H9 (cell line): ENCODE measurements at places on chromosomes 13 and 19.

- H3K4me3 ChIP-seq, result peak within 1 kb of the TSS; percentile 95
- peak within 1 kb of the TSS; percentile 100 for H3K27ac ChIP-seq
- H3K27me3 ChIP-seq, result no peaks in the 10 kb centered on the region
- H3K36me3 ChIP-seq, result no peaks in the 10 kb centered on the region
Observed at GRCh38 chr19:49766930-49767299, at the start of gene AP2A1. AP2A1 (plus strand) TSS chr19:49767001; CDS start chr19:49767134, 133 bp downstream.

DNA sequence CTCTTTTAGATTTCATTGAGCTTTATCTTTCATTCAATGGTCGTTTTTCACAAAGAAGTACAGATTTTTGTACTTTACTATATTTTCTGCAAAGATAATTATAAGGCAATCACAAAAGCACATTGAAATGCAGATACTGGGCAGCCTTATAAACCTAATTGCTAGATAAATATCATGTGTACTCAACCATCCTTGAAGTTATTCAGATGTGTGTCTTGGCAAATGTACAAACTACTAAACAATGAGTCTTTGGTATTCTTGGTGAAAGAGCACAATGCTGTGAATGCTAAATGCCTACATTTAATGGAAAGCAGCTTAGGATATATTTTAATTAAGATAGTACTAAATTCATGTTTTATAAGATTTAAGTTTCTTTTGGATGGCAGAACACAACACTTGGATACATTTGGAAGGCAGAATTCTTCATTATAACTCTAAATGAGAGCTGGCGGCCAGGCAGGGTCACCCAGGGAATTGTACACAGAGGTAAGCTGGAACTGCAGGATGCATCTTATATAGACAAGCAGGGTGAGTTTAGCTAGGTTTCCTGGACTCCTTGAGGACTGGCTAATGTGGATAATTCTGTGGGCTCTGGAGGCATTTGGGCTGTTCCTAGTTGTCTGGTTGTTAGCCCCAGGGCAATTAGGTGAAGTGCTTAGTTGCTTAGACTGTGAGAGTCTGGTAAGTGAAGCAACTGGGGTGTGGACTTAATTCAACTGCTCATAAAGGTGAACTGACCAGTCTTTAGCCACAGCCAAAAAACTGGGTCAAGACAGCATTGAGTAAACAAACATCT, 286.6 kb downstream of the PCDH20 start:
- no peak overlapping the region for H3K4me3 ChIP-seq
- no peaks in the 10 kb centered on the region; the same call in 2 of the 3 replicates for H3K36me3 ChIP-seq
- H3K27ac ChIP-seq, result no peak overlapping the region
- H3K4me1 ChIP-seq, result no peaks in the 10 kb centered on the region
- no peak for DNase-seq
- H3K27me3 ChIP-seq, result no peaks in the 10 kb centered on the region

DNA sequence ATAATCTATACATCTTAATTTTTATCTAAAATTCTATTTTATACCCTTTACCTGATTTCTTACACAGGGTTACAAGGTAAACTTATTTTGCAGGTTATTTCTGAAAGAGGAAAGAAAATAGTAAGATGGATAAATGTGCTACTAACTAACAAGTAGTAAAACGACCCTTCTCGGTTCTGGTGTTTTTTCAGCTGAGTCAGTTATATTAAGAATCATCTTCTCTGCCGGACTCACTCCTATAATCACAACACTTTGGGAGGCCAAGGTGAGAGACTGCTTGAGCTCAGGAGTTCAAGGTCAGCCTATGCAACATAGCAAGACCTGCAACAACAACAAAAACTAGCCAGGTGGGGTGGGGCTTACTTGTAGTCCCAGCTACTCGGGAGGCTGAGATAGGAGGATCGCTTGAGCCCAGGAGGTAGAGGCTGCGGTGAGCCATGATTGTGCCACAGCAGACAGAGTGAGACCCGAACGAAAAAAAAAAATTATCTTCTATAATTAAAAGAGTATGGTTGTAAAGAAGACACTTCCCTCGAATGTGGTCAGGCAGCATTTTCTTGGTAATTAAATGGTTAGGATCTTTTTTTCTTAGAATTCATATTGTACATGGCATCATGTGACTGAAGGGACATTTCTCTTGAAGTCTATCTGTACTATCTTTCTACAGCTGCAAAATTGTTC, 27.9 kb upstream of the RCBTB2 start:
- DNase-seq, result no peak
- H3K4me1 ChIP-seq, result no peaks in the 10 kb centered on the region
- no peak overlapping the region for H3K27ac ChIP-seq
- H3K36me3 ChIP-seq, result peaks cover 2% of the 10 kb centered on the region
- H3K4me3 ChIP-seq, result no peak overlapping the region

DNA sequence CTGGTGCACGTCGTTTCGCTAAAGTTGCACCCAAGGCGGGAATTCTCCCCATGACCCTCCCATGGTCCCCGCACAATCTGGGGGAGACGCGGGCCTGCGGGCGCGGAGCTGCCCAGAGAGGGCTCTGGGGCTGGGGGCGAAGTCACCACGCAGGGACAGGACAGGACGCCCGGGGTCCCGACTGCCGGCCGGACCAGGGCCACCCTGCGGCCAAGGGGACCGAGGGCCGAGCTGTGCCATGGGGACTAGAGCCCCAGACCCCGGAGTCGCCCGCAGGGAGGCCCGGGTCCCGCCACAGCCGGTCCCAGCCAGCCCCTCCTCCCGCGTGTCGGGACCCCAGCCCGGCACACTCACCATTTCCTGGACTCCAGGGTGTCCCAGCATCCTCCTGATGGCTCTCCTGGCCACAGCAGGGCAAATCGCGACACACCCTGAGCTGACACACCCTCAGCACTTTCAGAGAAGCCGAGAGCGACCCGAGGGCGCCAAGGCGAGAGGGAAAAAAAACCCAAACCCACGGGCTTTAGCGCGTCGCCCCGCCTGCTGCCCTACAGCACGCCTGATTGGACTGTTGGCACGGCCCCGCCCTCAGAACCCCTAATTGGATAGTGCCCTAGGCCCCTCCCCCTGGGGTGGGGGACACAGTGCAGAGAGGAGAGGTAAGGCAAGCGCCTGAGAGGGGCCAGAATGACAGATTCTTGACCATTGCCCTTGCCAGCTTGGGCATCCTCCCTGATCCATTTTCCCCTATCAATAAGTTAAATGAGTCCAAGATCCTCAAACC, 28.6 kb downstream of the ZNF44 start:
- peaks cover 19% of the 10 kb centered on the region for H3K36me3 ChIP-seq
- no peak for DNase-seq
- H3K4me1 ChIP-seq, result no peaks in the 10 kb centered on the region
- no peak overlapping the region for H3K27ac ChIP-seq
- H3K4me3 ChIP-seq, result no peak overlapping the region; the same call in 2 of the 3 replicates
- H3K27me3 ChIP-seq, result no peaks in the 10 kb centered on the region

GRCh38 chr13:72198967-72199560, 332.1 kb upstream of the DACH1 start:
- no peak for DNase-seq
- no peak overlapping the region for H3K27ac ChIP-seq
- H3K27me3 ChIP-seq, result no peaks in the 10 kb centered on the region
- H3K4me3 ChIP-seq, result no peak overlapping the region

- no peaks in the 10 kb centered on the region for H3K27me3 ChIP-seq
- no peak overlapping the region for H3K27ac ChIP-seq
- DNase-seq, result no peak
- H3K4me1 ChIP-seq, result no peaks in the 10 kb centered on the region; the same call in 1 of the 2 replicates
- no peak overlapping the region for H3K4me3 ChIP-seq
- H3K36me3 ChIP-seq, result no peaks in the 10 kb centered on the region
Observed at GRCh38 chr13:79497852-79498251, 16.9 kb downstream of the NDFIP2 start.
